ENCODE measurements at places on chromosomes 11 and 22. TPM values are rescaled to one million over a fixed set of nuclear protein-coding genes. Genes with fewer than 3 reads are reported as not detected.

- H3K4me3 ChIP-seq, result no peak overlapping the region
- peaks cover 16% of the 10 kb centered on the region for H3K4me1 ChIP-seq
- DNase-seq, result no peak
- no peaks in the 10 kb centered on the region for H3K27me3 ChIP-seq
- H3K36me3 ChIP-seq, result peaks cover 4% of the 10 kb centered on the region
- no peak overlapping the region for H3K27ac ChIP-seq
Measured at GRCh38 chr11:14267861-14268635, 90.9 kb downstream of the RRAS2 start.

DNA sequence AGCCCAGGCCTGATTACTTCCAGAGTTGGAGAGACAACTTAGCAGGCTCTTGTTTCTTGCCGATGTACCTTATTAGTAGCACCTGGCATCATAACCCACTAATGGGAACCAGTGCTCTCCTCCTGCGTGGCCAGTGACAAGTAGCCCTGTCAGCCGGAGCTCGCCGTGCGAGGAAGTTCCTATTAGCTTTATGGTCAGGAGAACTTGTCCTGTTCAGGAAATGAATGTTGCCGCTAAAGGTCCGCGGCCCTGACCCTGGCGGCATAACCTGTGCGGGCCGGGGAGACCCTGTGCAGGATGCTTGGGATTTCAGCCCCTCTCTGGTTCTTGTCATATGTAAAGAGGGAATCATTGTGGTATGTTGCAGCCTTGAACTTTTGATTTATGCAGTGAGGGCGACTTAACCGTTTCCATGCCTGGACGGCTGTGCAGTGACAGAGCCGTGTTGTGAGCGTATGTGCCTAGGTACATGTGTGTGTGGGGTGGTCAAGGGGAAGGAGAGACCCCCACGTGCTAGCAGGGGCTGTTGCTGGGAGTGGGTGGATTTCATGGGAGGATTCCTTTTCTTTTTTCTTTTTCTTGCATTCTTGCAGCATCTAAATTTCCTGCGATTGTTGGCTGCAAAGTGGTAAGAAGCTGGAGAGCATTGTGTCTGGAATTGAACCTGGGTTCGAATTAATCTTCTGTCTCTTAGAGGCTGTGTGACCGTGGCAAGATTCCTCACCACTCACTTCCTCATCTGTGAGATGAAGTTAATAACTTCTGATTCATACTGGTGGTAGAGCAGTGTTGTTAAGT is 15.2 kb downstream of the ZBTB16 start:
- peaks cover 23% of the 10 kb centered on the region for H3K4me1 ChIP-seq
- DNase-seq, result no peak
- peaks cover 11% of the 10 kb centered on the region for H3K27me3 ChIP-seq
- H3K36me3 ChIP-seq, result no peaks in the 10 kb centered on the region
- H3K4me3 ChIP-seq, result no peak overlapping the region

- H3K4me1 ChIP-seq, result peaks cover 37% of the 10 kb centered on the region
- H3K36me3 ChIP-seq, result peaks cover 25% of the 10 kb centered on the region
Measured at GRCh38 chr11:123062892-123063825, 1.2 kb upstream of the HSPA8 start.

DNA sequence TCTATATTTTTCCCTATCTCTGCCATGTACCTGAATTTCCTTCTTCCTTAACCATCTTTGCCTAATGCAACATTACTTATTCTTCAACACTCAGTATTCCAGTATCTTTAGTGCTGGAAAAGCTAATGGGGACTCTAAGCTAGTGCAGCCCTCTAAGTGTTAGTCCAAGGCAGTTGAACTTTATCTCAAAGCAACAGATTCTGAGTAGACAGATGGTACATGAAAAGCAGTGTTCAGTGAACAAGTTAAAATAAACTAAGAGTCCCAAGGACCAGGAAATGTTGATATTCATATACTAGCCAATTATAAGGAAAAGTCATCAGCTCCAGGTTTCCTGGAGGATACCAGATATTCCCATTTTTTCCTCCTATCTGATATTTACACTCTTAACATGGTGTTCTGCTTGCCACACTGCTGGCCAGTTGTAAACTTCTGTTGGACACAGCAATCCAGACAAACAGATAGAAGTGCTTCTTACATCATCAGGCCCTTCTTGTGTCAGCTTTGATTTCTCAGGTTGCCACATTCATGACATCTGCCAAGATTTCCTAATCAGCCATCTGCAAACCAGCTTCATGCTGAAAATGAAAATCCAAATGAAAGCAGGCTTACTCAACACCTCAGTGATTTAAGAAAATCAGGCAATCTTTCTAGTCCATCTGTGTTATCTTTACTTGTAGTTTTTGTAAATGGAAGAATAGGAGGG is 255.9 kb upstream of the POU2AF2 start:
- DNase-seq, result no peak
- H3K4me3 ChIP-seq, result no peak overlapping the region
- H3K27me3 ChIP-seq, result no peaks in the 10 kb centered on the region
- no peaks in the 10 kb centered on the region for H3K4me1 ChIP-seq

- DNase-seq, result no peak
- H3K4me1 ChIP-seq, result peaks cover 2% of the 10 kb centered on the region
- no peaks in the 10 kb centered on the region for H3K36me3 ChIP-seq
- no peak overlapping the region for H3K4me3 ChIP-seq
- H3K27ac ChIP-seq, result no peak overlapping the region
- no peaks in the 10 kb centered on the region for H3K27me3 ChIP-seq
Measured at GRCh38 chr11:102577723-102578122, 47.2 kb upstream of the MMP7 start.

DNA sequence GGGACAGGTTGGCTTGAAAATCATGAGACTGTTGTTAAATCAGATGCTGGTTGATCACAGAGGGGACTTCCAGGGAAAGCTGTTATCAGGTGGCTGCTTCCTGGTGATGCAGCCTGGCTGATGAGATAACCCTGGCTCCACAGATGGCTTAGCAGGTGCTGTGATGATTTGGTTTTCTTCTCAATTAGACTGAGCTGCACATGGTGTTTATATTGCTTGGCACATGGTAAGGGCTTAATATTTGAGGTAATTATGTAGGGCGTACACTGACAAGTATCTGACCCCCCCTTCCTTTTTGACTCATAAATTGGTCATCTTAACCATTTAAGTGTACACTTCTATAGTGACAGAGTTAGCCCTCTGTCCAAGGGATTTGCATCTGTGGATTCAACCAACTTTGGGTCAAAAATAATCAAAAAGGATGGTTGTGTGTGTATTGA is 7.0 kb downstream of the RPS3 start:
- no peak for DNase-seq
- H3K4me1 ChIP-seq, result peaks cover 5% of the 10 kb centered on the region
- no peak overlapping the region for H3K4me3 ChIP-seq
- no peak overlapping the region for H3K27ac ChIP-seq

DNA sequence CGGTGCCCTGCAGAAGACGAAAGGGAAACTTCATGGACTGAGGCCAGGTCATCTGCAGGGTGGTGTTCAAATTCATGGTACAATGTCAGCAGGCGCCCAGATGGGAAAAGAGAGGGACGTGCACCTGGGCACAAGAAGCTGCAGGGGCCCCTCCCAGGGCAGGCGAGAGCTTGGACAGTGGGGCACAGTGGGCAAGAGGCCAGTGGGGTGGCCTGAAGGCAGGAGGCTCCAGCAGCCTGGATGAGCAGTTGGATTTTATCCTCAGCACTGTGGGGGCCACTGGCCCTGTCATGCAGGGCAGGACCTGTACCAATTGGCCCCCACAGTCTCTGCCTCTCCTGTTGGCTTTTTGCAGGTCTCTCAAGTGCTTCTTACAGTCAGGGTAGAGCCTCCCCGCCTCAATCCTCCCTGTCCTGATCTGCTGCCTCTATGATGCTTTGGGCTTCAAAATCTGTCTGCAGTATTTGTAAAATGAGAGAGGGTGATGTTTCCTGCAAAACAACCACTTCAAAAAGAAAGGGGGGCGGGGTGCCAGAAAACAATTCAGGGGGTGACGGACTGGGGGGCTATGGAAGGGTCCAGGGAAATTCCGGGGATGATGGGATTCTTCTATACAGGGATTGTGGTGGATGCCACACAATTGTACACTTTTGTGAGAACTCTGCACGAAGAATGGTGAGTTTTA is 1.7 kb upstream of the BID start:
- DNase-seq, result peak; percentile 56
- H3K27me3 ChIP-seq, result no peaks in the 10 kb centered on the region
- H3K27ac ChIP-seq, result peak overlapping the region; percentile 32
- peaks cover 42% of the 10 kb centered on the region for H3K4me1 ChIP-seq
- no peak overlapping the region for H3K4me3 ChIP-seq

DNA sequence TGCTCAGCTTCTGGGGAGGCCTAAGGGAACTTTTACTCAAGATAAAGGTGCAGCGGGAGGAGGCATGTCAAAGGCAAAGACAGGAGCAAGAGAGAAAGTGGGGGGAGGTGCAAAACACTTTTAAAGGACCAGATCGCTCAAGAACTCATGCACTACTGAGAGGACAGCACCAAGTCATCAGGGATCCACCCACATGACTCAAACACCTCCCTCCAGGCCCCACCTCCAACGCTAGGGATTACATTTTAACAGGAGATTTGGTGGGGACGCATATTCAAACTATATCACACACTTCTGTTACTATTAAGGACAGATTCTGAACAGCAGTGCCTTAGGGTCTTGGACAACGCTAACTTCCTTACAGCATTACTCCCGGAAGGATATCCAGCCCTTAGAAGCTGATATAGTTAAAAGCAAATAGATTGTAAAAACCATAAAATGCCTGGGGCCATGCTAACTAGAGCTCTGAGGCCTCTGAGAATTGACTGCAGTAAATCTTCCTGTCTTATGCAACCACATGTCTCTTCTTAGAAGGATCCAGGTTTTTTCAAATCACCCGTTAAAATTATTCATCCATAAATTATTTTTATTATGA is 16.7 kb upstream of the ZC3H12C start:
- H3K4me1 ChIP-seq, result peaks cover 3% of the 10 kb centered on the region
- no peaks in the 10 kb centered on the region for H3K27me3 ChIP-seq
- H3K4me3 ChIP-seq, result no peak overlapping the region
- no peak for DNase-seq
- no peaks in the 10 kb centered on the region for H3K36me3 ChIP-seq

DNA sequence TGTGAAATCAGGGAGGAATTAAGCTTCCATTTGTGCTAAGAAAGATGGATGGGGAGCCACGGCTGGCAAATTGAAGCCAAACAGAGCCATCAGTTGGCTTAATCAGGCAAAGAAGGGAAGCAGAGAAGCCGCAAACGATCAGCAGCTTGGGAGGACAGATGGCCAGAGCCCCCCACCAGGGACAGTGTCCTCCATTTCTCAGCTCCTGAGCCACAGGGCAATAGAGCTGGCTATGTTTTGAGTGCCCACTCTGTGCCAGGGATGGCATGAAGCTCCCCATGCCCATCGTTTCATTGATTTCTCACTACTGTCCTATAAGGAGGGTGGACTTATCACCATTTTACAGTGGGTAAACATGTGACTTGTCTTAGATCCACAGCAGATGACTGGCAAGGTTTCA is 126.3 kb upstream of the ASPHD2 start:
- H3K4me1 ChIP-seq, result no peaks in the 10 kb centered on the region
- DNase-seq, result no peak
- no peaks in the 10 kb centered on the region for H3K27me3 ChIP-seq
- no peak overlapping the region for H3K4me3 ChIP-seq
- no peaks in the 10 kb centered on the region for H3K36me3 ChIP-seq

- H3K4me1 ChIP-seq, result no peaks in the 10 kb centered on the region
- no peak overlapping the region for H3K4me3 ChIP-seq
- no peaks in the 10 kb centered on the region for H3K36me3 ChIP-seq
- no peak for DNase-seq
Measured at GRCh38 chr11:63132985-63133775, 10.8 kb downstream of the SLC22A24 start.

DNA sequence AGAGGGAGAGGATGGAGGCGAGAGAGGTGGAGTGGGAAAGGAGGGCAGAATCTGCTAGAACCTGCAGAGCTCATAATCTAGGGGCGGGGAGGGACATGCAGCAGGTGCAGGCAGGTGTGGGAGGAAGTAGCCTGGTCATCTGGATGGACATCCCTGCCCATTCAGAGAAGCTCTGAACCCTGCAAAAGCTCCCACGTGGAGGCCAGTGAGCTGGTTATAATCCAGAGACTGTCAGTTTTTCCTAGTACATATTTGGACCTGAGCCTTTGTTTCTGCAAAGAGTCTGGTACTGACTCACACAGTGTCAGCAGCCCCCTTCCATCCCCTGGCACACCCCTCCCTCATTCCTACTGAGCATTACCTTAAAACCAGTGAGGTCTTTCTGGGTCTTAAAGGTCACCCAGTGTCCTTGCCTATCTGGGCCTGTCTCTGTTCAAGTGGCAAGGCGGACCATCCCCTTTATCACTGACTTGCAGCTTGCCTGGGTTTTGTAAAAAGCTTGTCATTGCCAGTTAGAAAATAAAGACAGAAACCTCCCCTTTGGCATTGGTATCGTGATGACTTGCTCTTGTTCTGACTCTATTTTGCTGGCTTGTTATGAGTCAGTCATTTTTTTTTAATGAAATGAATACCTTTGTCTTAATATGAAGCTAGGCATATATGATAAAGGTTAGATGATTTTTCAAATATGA is 26.1 kb downstream of the PTPRJ start:
- H3K27ac ChIP-seq, result no peak overlapping the region
- peaks cover 9% of the 10 kb centered on the region for H3K4me1 ChIP-seq
- DNase-seq, result no peak
- H3K27me3 ChIP-seq, result no peaks in the 10 kb centered on the region

- peaks cover 70% of the 10 kb centered on the region for H3K36me3 ChIP-seq
- H3K4me3 ChIP-seq, result no peak overlapping the region
- H3K27me3 ChIP-seq, result no peaks in the 10 kb centered on the region
- H3K27ac ChIP-seq, result no peak overlapping the region
- DNase-seq, result no peak
Measured at GRCh38 chr11:45864041-45864440, 16.8 kb downstream of the CRY2 start.

- no peak overlapping the region for H3K27ac ChIP-seq
- DNase-seq, result no peak
- H3K27me3 ChIP-seq, result no peaks in the 10 kb centered on the region
- H3K4me1 ChIP-seq, result no peaks in the 10 kb centered on the region
- no peaks in the 10 kb centered on the region for H3K36me3 ChIP-seq
- H3K4me3 ChIP-seq, result no peak overlapping the region
Measured at GRCh38 chr11:113121746-113122145, 160.5 kb downstream of the NCAM1 start.

GRCh38 chr11:41145420-41145819 is 314.0 kb downstream of the LRRC4C start:
- no peak overlapping the region for H3K27ac ChIP-seq
- no peaks in the 10 kb centered on the region for H3K27me3 ChIP-seq
- no peak for DNase-seq
- H3K4me1 ChIP-seq, result no peaks in the 10 kb centered on the region
- no peak overlapping the region for H3K4me3 ChIP-seq

RIMBP3C gene
- polyA plus RNA-seq, result 0.34 TPM

OR51B5 gene
- polyA plus RNA-seq, result 0.21 TPM

KRTAP5-1 gene
- polyA plus RNA-seq, result not detected

WNT11 gene
- 1.1 TPM for polyA plus RNA-seq
